ENCODE measurements at places on chromosomes 1 and 21. TPM values are rescaled to one million over a fixed set of nuclear protein-coding genes. Genes with fewer than 3 reads are reported as not detected.

- DNase-seq, result no peak
Observed at GRCh38 chr1:57553666-57554065, 129.8 kb upstream of the DAB1 start.

DNA sequence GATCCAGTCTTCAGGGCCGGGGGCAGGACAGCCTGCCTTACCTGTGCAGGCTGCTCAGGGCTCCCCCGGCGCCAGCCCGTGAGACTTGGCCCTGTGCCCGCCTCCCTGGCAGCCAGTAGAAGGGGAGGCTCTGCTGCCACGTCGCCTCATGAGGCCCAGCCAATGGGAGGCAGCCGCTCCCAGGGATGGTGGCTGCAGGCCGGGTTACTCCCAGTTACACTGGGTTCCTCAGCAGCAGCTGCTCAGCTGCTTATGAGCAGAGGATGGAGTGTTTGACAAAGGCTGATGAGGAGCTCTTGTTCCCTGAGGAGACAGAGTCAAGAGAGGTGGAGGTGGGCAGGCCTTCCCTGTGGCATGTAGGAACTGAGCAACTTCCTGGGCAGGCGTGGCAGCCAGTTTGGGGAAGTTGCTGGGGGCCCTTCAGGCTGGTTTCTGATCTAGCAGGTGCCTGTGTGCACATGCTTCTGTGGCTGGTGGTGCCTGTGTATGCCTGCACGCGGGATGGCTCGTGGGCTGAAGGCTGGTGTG lies 5.5 kb downstream of the MFSD2A start:
- peak; percentile 35 for DNase-seq

SYT2 gene
- total RNA-seq, result not detected

NT5C1A gene
- not detected for total RNA-seq

DNA sequence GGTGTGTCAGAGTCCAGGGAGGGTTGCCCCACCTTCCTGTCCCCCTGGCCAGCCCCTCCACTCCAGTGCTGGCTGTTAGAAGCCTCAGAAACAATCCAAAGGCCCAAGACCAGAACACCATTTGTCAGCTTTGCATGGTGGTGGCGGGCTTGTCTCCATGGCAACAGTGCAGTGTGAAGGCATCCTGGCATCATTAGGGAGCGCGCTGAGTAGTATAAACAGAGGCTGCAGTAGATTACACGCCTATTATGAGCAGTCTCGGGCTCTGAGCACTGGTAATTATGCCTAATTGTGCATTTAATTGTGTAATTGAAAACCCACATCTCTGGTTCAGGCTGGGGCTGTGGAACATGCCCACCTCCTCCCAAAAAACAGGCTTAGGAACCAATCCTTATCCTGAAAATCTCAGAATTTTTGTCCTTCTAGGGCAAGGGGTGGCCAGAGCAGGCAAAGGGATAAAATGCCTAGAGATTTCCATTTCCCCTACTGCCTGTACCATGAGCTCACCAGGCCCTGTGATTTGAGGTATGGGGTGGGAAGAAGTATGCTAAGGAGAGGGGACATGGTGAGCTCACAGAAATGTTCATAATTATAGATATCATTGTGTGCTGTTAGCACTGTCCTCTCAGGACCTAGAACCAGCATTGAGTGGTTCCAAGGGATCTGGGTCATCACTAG lies 11.7 kb downstream of the NKAIN1 start:
- no peak for DNase-seq

GRCh38 chr1:98931128-98931835 lies 73.4 kb downstream of the PLPPR5 start:
- DNase-seq, result no peak

- DNase-seq, result no peak
Observed at GRCh38 chr1:159266832-159267231, 35.3 kb upstream of the FCER1A start.

TTC39A gene
- total RNA-seq, result 0.28 TPM

- DNase-seq, result no peak
Observed at GRCh38 chr1:183845681-183846080, 40.8 kb downstream of the RGL1 start.

DNA sequence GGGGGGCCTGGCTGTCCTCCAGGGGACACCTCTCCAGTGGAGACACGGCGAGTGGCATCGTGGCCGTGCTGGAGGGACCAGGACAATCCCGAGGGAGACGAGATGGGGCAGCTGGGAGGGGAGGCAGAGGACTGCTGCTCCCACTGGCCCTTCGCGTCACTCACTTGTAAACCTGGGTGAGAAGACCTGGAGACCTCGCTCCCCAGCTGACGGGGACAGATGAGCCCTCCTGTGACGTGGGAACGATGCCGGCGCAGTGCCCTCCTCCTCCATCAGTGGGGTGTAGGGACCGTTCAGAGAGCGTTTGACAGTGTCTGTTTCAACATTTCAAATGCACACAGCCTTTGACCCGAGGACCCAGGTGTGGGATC lies 4.6 kb downstream of the SPATC1L start:
- no peak for DNase-seq

TRIM63 gene
- not detected for total RNA-seq

Measured in CD8-positive, alpha-beta memory T cell (primary cell).